ENCODE measurements at places on chromosomes 4 and X.
A peak's percentile ranks its signal among the peaks of the same experiment; 100 is the strongest.

DNA sequence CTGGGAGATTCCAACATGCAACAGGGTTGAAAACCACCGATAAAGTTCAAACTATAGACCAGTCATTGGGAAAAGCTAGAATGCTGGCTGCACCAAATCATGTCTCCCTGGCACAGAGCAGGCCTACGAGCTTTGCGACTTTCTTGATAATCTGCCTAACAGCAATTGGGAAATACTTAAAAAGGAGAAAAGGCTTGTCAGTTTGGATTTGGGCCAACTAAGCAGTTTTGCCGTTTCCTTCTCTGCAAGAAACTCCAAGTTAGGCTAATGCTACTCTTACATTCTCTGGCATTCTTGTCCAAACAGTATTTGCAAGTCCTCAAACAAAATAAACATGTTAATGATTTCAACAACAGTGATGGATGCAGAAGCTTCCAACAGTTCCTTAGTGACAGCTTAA is 87.9 kb downstream of the PDK3 start:
- DNase-seq = no peak

- peak; percentile 31 for DNase-seq
These were observed 2.0 kb upstream of the STAG2 start for GRCh38 chrX:123959281-123960063.

- peak; percentile 25 for DNase-seq
These were observed 471 bp downstream of the MCTS1 start for GRCh38 chrX:120604361-120604782.

GRCh38 chr4:139951021-139951420 is 203.0 kb downstream of the MAML3 start:
- peak; percentile 27 for DNase-seq

DNA sequence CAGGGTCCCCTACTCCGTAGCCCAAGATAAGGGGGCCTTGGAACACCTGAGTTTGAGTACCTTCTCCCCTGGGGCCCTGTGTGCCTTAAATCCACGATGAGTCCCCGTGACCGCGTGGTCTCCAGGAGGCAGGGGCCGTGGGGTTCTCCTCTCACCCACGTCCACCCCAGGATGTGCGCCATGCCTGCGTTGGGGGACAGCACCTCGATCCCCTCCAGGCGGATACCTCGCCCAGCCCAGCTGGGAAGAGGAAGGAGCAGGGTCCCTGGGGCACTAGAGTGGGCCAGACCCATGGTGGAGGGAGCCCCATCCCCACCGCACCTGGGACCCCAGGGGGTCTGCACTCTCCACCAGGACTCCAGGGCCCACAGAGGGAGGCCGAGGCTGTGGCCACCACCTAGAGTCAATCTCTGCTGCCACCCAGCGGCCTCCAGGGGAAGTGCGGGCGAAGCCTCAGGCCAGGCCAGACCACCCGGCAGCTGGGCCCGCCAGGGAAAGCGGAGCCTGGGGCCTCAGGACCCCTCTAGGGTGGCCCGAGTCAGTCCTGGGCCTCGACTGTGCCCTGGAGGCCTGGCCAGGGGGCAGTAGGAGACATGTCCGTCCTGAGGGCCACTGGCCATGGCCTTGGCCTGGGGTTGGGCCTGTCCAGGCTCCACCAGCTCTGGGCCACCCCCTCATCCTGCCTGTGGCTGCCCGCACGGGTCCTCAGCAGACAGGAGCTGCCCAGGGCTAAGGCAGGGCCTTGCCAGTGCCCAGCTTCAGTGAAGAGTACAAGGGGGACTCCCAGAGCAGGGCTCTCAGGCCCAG is 55.0 kb downstream of the FAM53A start:
- peak; percentile 85 for DNase-seq

GRCh38 chr4:109375778-109376414 is 57.7 kb upstream of the SEC24B start:
- DNase-seq = no peak

DNA sequence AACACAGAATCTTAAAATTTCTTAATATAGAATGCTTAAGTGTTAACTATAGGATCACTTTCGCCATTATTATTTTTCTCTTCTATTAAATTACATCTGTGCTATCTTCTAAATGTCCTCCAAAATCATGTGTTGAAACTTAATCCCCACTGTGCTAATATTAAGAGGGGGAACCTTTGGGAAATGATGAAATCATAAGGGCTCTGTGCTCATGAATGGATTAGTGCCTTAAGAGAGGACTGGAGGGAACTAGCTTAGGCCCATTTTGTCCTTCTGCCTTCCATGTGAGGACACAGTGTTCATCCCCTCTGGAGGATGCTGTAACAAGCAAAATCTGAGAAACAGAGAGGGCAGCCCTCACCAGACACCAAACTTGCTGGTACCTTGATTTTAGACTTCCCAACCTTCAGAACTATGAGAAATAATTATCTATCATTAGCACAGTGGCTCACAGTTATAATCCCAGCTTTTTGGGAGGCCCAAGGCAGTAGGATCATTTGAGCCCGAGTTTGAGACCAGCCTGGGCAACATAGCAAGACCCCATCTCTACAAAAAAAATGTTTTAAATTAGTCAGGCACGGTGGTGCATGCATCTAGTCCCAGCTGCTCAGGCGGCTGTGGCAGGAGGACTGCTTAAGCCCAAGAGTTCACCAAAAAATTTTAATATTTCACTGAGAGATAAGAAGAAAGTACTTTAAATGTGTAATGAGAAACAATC is 26.3 kb downstream of the KLHL8 start:
- no peak for DNase-seq

- no peak for DNase-seq
These were observed 44.0 kb downstream of the NUDT10 start for GRCh38 chrX:51376672-51377071.

DNA sequence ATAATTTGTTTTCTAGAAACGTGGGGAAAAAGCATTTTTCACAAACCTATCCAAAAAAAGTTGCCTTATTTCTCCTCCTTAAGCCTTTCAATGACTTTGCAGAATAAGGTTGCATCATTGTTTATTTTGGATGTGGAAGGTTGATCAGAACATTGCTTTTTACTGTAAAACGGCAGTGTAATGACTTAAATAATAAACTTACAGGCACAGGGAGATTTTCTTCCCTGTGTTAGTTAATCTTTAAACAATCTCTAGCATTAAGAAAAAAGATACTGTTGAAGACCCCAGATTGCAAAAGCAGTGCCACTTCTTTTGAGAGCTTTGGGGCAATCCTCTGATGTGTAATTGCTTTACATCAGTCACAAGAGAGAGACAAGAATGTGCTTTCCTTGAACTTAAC is 153.4 kb downstream of the ARX start:
- no peak for DNase-seq

- DNase-seq = no peak
These were observed 131.4 kb downstream of the GBA3 start for GRCh38 chr4:22824091-22824490.

- peak; percentile 67 for DNase-seq
These were observed 1.4 kb downstream of the FGF2 start for GRCh38 chr4:122827879-122828601.

DNA sequence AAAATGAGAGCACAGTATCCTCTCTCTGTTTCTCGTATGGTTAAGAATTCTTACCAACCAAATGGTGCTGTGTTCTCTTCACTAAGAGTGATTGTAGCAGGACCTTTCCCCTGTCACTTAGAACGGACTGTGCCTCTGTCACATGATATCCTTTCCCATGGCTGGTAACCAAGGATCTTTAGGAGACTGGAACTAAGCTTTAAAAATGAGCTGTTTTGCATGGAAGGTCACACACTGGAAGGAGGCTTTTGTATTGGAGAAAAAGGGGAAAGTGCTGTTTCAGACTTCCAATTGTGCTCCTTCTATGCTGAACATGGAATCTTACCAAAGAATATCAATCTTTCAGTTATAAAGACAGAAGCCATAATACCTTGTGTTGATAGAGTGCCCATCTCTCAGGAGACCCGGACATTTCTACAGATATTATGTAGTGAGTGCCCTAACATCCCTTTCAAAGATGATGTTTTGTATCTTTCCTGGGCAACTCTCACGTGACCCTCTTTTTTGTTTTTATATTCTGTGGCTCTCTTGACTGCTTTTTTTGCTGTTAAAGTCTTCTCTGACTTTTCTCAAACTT is 148.6 kb downstream of the SLC4A4 start:
- no peak for DNase-seq

DNA sequence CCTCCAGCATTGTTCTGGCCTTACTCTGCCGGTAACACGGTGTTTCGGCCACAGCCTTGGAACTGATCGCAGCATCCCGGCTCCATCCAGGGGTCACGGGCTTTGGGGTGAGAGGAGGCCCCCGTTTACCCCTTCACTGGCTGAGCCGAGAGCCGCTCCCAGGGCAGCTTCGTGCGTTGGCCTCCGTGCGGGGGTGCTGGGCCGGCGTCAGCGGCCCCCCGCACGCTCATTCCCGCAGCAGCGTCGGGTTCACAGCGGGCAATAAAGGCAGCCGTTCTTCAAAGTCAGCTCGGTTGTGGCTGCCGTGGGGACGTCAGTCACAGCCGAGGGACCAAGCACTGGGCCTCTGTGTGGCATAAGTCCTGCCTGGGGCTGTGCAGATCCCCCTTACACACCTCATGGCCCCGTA is 25.3 kb upstream of the PLCXD1 start:
- no peak for DNase-seq

DNA sequence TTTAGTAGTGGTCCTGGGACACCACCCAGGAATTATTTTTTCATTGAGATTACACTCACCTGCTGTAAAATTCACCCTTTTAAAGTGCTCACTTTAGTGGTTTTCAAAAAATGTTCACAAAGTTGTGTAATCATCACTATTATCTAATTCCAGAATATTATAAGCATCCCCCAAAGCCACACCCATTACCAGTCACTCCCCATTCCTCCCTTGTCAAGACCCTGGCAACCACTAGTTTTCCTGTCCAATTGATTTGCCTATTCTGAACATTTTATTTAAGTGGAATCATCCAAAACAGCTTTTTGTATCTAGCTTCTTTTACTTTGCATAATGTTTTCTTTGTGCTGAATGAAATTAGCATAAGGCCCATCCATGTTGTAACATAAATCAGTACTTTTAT is 12.7 kb upstream of the CXCL6 start:
- no peak for DNase-seq

DNA sequence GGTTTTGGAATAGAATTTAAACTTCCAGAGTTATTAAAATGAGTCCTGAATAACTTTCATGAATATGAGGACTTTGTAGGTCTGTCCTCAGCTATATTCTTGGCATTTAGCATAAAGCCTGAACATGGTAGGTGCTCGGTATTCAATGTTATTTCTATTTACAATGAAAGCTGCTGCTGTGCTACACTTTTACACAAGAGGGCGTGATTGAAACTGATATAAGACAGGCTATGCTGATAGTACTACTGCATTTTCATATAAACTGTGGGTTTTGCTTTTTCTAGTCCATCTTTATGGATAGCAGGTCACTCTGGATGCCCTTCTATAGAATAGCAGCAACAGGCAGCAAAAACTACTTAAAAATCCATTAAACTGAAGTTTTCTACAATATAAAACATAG is 12.3 kb upstream of the GNPDA2 start:
- no peak for DNase-seq

- no peak for DNase-seq
These were observed 99.5 kb upstream of the MXRA5 start for GRCh38 chrX:3445806-3446490.

DNA sequence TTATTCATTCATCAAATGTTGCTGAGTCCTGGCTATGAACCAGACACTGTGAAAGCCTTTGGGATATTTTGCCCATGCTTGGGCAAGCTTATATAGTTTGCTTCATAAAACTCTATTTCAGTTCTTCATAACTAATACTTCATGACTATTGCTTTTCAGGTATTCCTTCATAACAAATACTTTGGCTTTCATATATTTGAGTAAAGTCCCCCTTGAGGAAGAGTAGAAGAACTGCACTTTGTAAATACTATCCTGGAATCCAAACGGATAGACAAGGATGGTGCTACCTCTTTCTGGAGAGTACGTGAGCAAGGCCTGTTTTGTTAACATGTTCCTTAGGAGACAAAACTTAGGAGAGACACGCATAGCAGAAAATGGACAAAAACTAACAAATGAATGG is 1.7 kb upstream of the AFP start:
- DNase-seq = no peak

Measured in hepatic stellate cell (primary cell).